ENCODE measurements at places on chromosomes 11 and 22.
A peak's percentile ranks its signal among the peaks of the same experiment; 100 is the strongest.

- DNase-seq: no peak
Measured at GRCh38 chr11:134125507-134125906, 56.6 kb downstream of the JAM3 start.

DNA sequence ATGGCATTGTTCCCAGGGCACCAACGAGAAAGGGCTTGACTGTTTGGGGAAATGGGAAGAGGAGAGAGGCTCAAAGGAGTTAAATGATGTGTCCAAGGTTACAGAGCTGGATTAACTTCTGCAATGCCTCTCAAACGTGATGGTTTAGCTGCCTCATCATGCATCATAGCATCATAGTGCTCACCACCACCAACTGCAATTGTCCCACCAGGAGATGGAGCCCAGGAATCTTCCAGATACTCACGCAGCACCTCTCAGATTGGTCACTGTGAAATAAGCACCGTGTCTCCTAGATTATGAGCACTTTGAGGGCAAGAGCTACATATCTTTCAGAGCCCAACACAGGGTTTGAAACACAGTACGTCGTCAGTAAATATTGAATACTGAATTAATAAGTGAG lies 69.2 kb downstream of the PRSS23 start:
- DNase-seq: no peak

GRCh38 chr11:131025421-131026125 lies 109.3 kb upstream of the SNX19 start:
- DNase-seq: no peak

DNA sequence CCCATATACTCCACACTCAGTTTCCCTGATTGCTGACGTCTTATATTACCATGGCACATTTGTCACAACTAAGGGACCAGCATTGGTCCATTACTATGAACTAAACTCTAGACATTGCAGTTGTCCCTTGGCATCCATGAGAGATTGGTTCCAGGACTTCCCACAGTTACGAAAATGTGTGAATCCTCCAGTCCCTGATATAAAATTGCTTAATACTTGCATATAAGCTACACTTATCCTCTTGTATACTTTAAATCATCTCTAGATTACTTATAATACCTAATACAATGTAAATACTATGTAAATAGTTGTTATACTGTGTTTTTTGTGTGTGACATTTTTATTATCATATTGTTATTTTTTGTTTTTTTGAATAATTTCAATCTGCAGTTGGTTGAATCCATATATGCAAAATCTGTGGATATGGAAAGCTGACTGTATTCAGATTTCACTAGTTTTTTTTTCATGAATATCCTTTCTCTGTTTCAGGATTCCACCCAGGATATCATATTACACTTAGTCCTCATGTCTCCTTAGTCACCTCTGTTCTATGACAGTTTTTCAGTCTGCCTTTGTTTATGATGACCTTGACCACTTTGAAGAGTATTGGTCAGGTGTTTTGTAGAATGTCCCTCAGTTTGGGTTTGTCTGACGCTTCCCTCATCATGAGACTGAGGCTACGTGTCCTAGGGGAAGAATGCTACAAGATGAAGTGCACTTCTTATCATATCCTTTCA lies 55.3 kb downstream of the INSC start:
- no peak for DNase-seq

DNA sequence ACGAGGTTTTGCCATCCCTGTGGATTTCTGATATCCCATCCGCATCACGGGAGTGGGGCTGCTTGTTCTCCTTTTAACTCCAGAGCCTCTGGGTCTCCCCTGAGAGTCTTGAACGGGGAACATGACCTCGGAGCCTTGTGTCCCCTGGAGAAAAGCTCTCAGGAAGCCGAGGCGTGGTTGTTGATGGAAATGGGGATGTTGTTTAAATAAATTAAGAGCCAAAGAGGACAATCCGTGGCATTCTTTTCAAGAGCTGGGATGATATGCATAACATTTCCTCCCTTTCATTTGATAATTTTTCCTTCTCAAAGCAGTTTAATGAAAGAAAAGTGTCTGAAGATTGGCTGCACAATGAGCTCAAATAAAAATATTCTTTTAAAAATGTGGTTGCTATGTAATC lies 14.2 kb downstream of the TSPAN18 start:
- DNase-seq: no peak

- no peak for DNase-seq
Measured at GRCh38 chr11:114158421-114158820, 98.9 kb downstream of the ZBTB16 start.

DNA sequence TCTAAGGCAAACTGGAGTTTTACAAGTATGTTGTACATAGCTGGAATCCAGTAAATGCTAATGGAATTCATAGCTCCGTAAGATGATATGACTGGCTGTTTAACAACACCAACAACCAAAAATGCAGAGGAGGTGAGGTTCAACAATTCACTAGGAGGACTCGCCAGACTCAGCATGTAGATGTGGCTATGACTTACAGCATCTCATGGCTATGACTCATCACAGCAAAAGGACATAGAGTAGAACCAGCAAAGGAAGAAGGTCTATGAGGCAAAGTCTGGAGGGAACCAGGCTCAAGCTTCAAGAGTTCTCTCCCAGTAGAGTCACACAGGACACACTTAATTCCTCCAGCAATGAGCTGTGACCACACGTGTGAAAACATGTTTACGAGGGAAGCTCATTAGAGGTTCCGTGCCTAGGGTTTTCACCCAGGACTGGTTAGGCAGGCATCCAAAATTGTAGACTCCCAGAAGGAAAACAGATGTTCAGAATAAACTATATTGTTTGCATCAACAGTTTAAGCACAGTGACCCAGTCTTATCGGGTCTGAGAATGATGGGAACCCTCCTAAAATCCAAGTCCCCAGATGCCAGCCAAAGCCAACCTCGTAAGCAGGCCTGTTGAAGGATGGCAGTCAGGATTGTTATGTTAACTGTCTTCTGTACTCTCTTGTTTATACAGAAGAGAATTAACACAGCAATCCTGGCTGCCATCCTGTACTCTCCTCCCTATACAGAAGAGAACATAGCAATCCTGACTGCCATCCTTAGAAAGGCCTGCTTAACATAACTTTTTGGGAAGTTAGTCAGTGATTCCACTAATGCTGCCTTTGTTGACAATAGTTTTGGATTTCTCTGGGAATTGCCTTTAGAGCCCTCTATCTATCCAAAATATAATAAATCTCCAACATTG lies 116.6 kb downstream of the LARGE1 start:
- DNase-seq: no peak

DNA sequence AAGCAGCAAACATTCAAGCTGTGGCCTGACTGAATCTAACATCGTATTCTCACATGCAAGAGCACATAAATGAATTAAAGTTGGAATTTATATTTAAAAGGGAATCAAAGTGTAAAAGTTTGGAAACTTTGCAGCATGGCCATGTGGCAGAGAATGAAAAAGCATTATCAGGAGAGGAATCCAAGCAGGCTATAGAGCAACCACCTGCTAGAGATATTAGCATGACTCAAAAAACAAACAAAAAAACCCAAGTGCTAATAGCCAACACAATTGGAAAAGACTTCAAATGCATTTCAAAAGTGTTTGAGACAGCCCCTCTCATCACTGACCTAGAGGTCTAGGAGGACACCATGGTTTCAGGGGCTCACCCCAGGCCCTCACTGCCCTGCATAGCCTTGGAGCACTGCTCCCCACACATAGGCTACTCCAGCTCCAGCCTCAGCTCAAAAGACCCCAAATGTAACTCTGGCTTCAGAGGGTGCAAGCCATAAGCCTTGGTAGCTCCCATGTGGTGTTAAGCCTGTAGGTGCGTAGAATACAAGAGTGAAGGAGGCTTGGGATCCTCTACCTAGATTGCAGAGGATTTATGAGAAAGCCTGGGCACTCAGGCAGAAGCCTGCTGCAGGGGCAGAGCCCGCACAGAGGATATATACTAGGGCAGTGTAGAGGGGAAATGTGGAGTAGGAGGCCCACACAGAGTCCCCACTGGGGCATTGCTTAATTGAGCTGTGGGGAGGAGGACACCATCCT lies 1.7 kb upstream of the KRTAP5-7 start:
- DNase-seq: no peak

- DNase-seq: peak; percentile 64
Measured at GRCh38 chr11:61061081-61061826, 41.0 kb upstream of the CD5 start.

GRCh38 chr11:72441752-72442207 lies 7.4 kb upstream of the CLPB start:
- DNase-seq: no peak
